Lower lobe of right lung (tissue), 2 donors: ENCODE measurements at places on chromosomes 12 and 14. TPM values are rescaled to one million over a fixed set of nuclear protein-coding genes. Genes with fewer than 3 reads are reported as not detected.
A peak's percentile ranks its signal among the peaks of the same experiment; 100 is the strongest.

DNA sequence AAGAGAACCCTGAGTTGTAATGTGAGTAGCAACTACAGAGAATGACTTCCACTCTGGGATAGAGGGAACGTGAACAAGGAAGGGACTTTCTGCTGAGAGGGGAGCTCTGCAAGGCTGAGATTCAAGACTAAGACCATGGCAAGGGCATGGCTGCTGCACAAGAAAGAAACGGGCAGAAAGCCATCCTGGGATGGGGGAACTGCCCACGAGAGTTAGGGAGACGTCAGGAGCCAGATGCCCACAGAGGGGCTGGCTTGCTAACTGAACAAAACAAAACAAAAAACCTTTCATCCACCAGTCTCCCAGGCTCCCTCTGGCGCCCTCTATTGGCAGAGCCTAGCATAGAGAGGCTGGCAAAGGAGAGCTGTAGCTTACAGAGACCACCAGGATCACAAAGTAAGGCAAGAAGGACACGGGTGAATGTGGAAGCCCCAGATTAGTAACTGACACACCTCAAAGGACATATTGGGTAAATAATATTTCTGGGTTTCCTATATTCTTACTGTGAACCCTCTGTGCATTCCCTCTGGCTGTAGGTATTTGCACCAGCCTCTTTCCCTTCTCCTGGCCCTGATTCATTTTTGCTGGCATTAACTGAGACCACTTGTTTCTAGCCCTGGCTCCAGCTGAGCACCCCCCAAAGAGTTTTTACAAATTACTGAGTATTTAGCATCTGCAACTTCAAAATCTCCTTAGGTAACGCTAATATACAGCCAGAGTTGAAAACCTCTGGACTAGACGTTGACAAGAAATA, 338.3 kb downstream of the EMP1 start:
- peak; percentile 72 for DNase-seq

DNA sequence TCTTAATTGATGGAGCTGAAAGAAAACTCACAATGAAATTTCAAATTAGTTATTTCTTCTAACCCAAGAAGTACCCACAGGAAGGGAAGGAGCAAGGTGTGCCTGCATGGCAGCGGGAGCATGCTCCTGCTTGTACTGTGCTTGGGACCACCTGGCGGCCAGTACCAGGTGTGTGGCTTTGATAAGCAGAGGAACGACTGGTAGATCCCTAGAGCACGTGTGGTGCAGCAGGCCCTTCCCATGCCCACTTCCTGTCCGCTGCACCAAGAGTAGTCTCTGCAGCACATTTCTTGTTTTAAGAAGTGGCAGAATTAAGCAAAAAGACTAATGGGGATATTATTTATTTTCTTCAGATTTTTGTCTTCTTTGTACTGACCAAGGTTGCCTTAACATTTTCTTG, 122.3 kb upstream of the ATF1 start:
- no peak for DNase-seq

GNB3 gene
- total RNA-seq: 1.0 TPM

IL26 gene
- not detected for total RNA-seq

SYT10 gene
- 0.21 TPM for total RNA-seq

DEPDC4 gene
- total RNA-seq: 2.0 TPM

DNA sequence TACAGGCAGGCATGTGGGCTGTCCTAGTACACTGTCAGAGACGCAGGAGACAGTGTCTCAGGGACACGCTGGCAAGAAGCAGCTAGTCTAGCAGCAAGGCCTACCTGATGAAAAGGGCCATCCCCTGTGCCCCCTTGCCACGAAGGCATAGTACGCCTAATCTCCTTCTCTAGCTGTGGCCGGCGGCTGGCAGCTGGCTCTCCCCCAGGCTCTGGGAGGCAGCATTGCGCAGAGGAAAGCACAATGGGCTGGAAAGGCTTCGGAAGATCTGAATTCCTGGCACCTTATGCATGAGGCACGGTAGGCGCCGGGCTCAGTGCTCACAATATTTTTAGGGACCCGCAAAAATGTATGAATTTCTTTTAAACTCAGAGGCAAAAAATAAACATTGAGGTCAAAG, 16.0 kb upstream of the PLEKHH1 start:
- DNase-seq: no peak

DNA sequence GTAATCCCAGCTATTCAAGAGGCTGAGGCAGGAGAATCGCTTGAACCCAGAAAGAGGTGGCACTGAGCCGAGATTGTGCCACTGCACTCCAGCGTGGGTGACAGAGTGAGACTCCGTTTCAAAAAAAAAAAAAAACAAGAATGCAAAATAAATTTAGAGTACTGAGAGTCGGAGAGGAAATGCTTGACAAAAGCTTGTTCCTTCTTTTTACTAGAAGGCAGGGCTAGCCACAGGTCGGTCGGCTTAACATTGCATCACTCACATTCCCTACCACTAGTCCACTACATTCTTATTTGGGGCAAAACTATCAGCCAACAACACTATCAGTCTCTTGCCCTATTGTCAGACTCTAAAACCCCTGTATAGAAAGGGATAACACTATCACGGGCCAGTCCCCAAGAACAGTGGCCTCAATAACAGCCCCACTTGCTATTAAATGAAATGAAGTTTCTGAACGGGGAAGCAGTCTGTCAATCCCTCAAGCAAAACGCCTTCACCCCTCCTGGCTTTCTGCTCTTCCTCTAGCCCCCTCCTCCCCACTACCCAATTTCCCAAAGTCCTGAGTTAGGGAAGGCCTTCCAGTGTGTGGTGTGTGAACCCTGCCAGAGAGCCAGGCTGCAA, 1.0 kb downstream of the RNF41 start:
- DNase-seq: peak; percentile 52

CELA1 gene
- total RNA-seq: not detected

DNA sequence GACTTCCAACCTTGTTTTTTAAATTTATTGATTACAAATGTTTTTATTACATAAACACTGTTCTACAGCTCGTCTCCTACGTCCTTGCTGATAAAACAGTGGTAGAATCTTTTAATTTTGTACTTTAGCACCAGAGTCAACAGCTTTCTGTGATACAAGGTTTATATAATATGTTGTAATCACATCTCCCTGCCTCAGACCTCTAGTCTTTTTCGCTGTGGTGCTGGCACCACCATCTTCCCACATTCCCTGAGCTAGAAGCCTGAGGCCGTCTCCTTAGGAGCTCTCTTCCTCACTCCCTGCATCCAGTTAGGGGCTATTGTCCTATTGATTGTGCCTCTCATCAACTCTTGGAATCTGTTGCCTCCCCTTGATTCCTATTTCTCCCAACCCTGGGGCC, 17.1 kb downstream of the MTHFD1 start:
- DNase-seq: no peak

- DNase-seq: no peak
Observed at GRCh38 chr14:32883188-32883587, 55.5 kb upstream of the NPAS3 start.

DNA sequence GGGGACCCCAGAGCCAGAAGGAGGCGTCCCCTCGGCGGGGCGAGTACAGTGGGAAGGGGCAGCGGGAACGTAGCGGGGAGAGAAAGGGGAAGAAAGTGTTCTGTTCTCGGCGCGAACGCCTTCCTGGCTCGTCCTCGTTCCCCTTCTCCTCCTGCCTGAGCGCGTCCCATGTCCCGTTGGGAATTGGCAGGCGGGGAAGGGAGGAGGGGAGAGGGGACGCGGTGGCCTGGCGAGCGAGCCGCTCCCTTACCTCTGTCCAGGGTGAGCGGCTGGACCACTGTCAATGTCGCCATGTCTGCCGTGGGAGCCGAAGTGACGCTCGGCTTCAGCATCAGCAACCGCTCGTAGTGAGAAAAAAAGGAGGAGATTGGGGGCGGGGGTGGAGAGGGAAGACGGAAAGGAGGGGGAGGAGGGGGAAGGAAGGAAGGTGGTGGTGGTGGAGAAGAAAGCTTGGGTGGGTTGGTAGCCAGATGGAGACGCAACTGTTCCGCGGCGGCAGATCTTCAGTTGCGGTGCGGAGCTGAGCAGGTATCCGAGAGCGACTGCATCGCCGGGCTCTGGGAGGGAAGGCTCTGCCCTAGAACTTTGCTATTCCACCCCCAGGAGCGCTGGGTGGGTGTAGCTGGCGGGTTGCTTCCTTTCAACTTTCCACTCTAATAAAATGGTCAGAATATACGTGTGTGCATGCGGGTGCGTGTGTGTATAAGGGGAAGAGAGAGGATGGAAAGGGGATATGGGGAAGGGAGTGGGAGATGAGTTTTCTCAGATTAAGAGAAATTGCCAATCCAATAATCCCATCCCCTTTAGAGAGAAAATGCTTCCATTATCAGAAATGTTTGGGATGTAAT, at the start of gene LIN7A:
TSS of gene LIN7A (minus strand) at position 544 of the 848 bp plus-strand sequence. CDS start at position 332, 212 bp downstream.
- peak; percentile 62 for DNase-seq

- peak; percentile 73 for DNase-seq
Observed at GRCh38 chr12:31590642-31591379, at the start of gene DENND5B. DENND5B (minus strand) TSS chr12:31591136; CDS start chr12:31590832, 304 bp downstream.

GRCh38 chr12:92560713-92561542, 141.9 kb upstream of the PLEKHG7 start:
- DNase-seq: no peak

GRCh38 chr12:57889500-57889989, 43.0 kb upstream of the CTDSP2 start:
- no peak for DNase-seq

- DNase-seq: no peak
Observed at GRCh38 chr14:22500525-22500924, 88.5 kb downstream of the DAD1 start.

GRCh38 chr12:23415180-23415579, 534.3 kb downstream of the SOX5 start:
- no peak for DNase-seq

LPAR5 gene
- total RNA-seq: 3.8 TPM
